Activated T-cell treated with anti-CD3 and anti-CD28 coated beads, Interleukin-2, amount 50 U/mL, for 72 hours (primary cell): ENCODE measurements at places on chromosomes 2 and 18. TPM values are rescaled to one million over a fixed set of nuclear protein-coding genes. Genes with fewer than 3 reads are reported as not detected.

UGT1A8 gene
- total RNA-seq: not detected

GREB1L gene
- total RNA-seq: not detected

LHCGR gene
- not detected for total RNA-seq

RGPD4 gene
- total RNA-seq: not detected

IL1B gene
- total RNA-seq: not detected

PSMA8 gene
- 1.9 TPM for total RNA-seq

SULT1C2 gene
- not detected for total RNA-seq

RTP5 gene
- total RNA-seq: 0.56 TPM

MGAT5 gene
- total RNA-seq: 16.2 TPM

FLACC1 gene
- total RNA-seq: 3.7 TPM

SERPINB3 gene
- total RNA-seq: not detected

VIL1 gene
- not detected for total RNA-seq

NETO1 gene
- total RNA-seq: 0.72 TPM

PDCD1 gene
- 15.7 TPM for total RNA-seq

MCFD2 gene
- 59.3 TPM for total RNA-seq

RFX8 gene
- 1.4 TPM for total RNA-seq

CHRNG gene
- total RNA-seq: not detected

RAB6C gene
- total RNA-seq: not detected

RESP18 gene
- not detected for total RNA-seq

IL1RL2 gene
- 1.9 TPM for total RNA-seq

SP5 gene
- total RNA-seq: not detected

FABP1 gene
- total RNA-seq: not detected

NTSR2 gene
- total RNA-seq: not detected

PDCL3 gene
- total RNA-seq: 36.8 TPM

GPAT2 gene
- total RNA-seq: 11.1 TPM

ZC3H6 gene
- 30.7 TPM for total RNA-seq

EFHD1 gene
- total RNA-seq: 1.8 TPM

ABHD1 gene
- total RNA-seq: 0.34 TPM

ACADL gene
- total RNA-seq: not detected

CFC1 gene
- total RNA-seq: not detected

SNORC gene
- 4.0 TPM for total RNA-seq

PRKAG3 gene
- total RNA-seq: not detected

LRRTM1 gene
- not detected for total RNA-seq

HRH4 gene
- 0.10 TPM for total RNA-seq

TRIM43B gene
- not detected for total RNA-seq

ARHGAP28 gene
- total RNA-seq: not detected

COL3A1 gene
- total RNA-seq: not detected

DCDC2C gene
- not detected for total RNA-seq
